Foreskin fibroblast (primary cell): ENCODE measurements at places on chromosomes 3 and 15.

DNA sequence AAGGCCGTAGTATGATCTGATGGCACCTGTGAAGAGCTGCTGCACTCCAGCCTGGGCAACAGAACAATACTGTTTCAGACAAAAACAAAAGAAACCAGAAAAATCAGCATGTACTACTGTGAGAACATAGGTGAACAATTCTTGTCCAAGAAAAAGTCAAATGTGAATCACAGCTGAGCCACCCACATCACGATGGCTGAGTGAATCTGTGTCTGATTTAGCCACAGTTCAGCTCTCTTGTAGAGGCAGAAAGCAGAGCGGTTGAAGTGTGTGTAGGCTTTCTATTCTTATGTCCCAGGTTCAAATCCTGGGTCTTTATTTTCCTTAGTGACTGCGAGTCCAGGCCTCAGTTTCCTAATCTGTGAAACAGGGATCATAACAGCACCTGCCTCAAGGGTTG is 4.4 kb upstream of the FURIN start:
- DNase-seq = peak; percentile 37

DNA sequence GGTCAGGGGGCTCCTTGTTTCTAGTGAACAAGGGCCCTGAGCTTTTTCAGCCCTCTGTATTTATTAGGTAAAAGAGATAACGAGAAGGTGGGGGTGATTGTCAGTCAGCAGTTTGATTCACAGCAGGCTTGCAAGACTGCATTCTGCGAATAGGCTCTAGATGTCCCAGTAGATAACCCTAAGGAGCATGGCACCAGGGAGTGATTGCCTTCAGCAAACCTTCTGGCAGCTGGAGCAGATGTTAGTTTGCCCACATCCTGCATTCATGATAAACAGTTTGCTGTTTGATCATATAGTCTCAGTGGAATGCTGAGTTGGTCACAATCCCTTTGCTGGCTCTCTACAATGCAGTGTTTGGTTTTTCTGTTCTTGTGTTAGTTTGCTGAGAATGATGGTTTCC is 161.3 kb upstream of the GADL1 start:
- DNase-seq = no peak

DNA sequence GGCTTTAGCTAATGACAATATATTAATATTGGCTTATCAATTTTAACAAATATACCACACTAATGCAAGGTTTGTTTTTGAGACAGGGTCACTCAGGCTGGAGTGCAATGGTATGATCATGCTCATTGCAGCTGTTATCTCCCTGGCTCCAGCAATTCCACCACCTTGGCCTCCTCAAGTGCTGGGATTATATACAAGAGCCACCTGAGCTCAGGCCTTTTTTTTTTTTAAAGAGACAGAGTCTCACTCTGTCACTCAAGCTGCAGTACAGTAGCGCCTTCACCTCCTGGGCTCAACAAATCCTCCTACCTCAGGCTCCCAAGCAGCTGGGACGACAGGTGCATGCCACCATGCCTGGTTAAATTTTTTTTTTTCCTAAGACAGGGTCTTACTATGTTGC is 11.7 kb downstream of the DLG1 start:
- no peak for DNase-seq

DNA sequence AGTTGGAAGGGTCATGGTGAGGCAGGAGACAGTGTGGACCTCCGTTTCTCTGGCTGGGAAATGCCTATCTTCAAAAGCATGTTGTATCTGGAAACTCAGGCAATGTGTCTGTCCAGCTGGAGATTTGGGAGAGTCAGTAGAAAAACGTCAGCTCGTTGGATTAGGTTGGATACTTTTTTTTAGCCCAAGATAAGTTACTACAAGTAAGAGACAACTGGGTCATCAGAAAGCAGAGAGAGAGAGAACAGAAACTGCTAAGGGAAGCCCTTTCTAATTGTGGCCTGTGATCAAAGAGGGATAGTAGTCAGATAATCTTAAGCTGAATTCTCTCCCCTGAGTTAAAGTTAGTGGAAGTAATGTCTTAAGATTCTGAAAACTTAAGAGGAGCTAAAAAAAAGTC is 78.9 kb upstream of the ZNF280D start:
- DNase-seq = no peak

DNA sequence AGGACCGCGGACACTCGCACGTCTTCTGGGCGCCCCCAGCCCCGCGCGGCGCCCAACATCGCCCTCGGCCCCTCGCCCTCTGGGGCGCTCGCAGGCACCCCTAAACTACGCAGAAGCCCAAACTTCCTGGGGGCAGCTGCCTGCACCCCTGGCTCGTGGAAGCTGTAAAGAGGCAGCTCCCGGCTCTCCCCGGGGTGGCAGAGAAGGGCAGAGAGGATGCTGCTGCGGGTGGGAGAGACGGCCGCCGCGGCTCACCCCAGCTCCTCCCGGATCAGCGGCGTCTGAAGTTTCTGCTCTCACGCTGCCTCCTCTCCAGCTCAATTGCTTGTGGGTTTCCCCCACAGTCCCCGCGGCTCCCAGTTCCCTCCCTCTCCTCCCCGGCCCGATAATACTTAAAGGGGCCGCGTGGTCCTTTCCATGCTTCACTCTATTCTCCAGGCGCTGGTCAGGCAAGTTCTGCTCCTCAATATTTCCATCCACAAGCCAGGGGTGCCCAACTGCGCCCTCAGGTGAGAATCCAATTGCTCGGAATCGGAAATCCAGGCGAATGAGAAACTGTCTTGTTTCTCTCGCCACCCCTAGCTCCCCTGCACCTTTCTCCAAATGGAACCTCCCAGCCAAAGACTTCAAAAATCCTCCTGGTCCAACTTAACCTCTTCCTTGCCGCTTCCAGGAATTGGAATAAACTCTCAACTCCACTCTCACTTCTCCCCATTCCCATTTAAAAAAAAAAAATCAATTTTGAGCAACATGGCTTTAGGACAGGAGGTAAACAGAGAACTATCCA is 748.5 kb downstream of the ROBO1 start:
- peak; percentile 96 for DNase-seq

DNA sequence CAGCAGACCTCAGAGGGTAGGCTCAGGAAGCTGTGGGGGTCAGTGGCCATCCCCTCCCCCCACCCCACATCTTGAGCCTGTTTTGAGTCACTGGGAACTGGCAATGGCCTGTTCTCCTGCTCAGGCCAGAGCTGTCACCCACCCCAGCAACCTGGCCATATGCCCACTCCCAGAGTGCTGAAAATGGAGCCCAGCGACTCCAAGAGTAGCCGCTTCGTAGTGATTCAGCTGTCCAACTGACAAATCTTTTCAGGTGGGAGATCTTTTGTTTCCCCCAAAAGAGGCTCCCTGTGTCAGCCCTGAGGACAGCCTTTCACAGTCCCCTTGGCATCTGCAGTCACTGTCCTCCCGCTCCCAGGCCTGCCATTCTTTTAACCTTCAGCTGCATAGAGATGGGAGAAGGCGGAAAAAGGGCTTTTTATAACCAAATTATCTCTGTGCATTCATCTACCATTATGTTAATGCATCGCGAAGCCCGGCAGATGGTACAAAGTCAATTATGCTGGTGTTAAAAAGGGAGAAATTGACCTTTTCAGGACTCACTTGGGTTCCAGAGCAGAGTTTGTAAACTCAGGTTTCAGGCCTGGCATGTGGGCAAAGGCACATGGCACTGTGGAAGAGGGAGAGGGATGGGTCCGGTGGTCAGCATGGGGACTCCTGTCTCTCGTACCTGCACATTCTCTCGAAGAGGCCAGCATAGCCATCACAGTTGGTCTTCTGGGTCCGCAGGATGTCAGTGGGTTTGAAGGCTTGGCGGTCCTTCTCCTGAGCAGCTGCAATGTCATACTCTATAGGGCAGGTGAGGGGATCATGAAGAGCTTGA is 32.1 kb downstream of the KY start:
- no peak for DNase-seq

DNA sequence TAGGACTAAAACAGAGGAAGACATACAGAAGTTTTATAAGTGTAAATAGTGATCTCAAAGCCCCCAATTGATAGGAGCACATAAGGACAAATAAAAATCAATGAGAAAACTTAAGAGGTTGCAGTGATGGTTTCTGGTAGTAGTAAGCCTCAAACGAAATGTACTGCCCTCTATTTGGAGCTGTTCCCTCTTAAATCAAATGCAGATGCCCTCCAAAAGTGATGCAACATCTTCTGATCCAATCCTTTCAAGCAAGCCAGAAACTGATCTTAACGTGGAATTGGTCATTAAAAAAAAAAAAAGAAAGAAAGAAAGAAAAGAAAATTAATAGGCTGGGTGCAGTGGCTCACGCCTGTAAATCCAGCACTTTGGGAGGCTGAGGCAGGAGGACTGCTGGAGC is 259.3 kb downstream of the ZBTB20 start:
- DNase-seq = peak; percentile 91
